ENCODE measurements at places on chromosomes 6 and 20.

- DNase-seq = no peak
Observed at GRCh38 chr6:125924169-125924568, 32.4 kb upstream of the HINT3 start.

DNA sequence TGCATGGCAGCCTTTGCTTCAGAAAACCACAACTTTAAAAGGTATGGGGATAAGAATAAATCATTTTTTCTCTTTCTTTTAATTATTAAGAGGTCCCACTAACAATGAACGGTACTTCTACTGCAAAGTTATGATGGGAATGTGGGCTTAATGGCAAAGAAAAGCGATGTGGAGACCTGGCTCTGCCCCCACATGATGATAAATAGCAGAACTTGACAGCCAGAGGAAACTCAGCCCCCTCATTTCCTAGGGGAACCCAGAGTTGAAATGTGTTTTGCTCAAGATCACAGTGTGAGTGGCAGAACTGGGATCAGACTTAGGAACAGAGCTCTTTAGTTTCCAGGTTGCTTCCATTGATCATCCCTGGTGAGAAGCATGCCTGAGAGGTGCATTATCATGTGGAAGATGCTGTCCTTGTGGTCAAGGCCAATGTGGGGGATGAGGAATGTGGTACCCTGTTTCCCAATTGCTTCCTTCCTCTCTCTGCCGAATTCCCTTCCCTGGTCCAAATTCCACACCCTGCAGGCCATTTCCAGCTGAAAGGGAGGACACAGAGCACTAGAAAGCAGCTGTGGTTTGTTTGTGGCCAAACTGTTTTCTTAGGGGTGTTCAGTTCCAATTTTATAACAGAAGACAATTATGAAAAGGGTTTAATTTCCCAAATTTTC is 66.0 kb downstream of the BACH2 start:
- no peak for DNase-seq

GRCh38 chr6:63816982-63817436 is 181.4 kb downstream of the PHF3 start:
- no peak for DNase-seq

GRCh38 chr6:12291839-12292604 is 1.9 kb downstream of the EDN1 start:
- DNase-seq = no peak

GRCh38 chr20:48293671-48294070 is 508.4 kb upstream of the SULF2 start:
- no peak for DNase-seq

DNA sequence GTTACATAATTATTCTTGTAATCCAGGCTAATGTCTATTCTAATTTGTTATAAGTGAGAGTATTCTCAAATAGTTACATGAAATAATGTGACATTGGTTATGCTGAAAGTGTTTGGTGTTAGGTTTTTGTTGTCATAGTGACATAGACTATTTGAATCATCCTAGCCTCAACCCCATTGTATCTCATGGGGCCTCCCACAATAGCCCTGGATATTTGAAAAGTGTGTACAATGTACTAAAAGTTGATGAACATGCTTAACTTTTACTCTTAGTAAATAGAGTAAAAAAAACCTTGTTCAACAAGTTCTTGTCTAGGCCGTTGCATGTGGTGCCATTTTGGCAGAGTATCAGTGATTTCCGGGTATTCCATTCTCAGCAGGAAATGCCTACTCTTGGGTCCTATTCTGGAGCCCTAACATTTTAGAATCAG is 83.0 kb downstream of the RTN4IP1 start:
- no peak for DNase-seq

GRCh38 chr6:72683797-72684196 is 61.9 kb downstream of the KCNQ5 start:
- no peak for DNase-seq

- DNase-seq = no peak
Observed at GRCh38 chr6:40754461-40755045, 167.4 kb upstream of the LRFN2 start.

DNA sequence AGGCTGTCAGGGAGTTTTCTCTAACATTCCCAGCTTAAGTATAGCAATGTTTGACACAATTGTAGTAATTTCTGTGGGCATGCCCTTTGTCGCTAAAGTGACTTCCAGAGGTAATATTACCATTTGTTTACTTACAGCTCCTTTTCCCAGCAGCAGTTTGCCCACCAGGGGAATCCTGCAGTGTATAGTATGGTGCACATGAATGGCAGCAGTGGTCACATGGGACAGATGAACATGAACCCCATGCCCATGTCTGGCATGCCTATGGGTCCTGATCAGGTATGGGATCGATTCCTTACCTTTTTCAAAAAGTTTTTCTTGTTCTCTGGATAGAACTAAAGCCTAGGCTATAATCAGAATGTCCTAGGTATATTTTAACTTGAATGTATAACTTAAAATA is 132.5 kb downstream of the SULF2 start:
- DNase-seq = no peak

GRCh38 chr6:138912308-138912707 is 75.7 kb downstream of the REPS1 start:
- DNase-seq = no peak

All from stimulated activated CD4-positive, alpha-beta T cell treated with anti-CD3 and anti-CD28 coated beads, TNF-alpha, amount 100 ng/mL, for 48 hours (primary cell).